ENCODE measurements at places on chromosomes 7 and 10. TPM values are rescaled to one million over a fixed set of nuclear protein-coding genes. Genes with fewer than 3 reads are reported as not detected.

The HDAC9 gene
- 5.6 TPM for total RNA-seq

The FAM204A gene
- total RNA-seq, result 57.1 TPM

The SHTN1 gene
- total RNA-seq, result 1.1 TPM

The WDFY4 gene
- total RNA-seq, result 0.29 TPM

The HMX2 gene
- not detected for total RNA-seq

The PRKRIP1 gene
- total RNA-seq, result 22.1 TPM

The LRRD1 gene
- not detected for total RNA-seq

The SPDYE8 gene
- total RNA-seq, result not detected

The BMPER gene
- total RNA-seq, result 11.0 TPM

The FXYD4 gene
- not detected for total RNA-seq

DNA sequence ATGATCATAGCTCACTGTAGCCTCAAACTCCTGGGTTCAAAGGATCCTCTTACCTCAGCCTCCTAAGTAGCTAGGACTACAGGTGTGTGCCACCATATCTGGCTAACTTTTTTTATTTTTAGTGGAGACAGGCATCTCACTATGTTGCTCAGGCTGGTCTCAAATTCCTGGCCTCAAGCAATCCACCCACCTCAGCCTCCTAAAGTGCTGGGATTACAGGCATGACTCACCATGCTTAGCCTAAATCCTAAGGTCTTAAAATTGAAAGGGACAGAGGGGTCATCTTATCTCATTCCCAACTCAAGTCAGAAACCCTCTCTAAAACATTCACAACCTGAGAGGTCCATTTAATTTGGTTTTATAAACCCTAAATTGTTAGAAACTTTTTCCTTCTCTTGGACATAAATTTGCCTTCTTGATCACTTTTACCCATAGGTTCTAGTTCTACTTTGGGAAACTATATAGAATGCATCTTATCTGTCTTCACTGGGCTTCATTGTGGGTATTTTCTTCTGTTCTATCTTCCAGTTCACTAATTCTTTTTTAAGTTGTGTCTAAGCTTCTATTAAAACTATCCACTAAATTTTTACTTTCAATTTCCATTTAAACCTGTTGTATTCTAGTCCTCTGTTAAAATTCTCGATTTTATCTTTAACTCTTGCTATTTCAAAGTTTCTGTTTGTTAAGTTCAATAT lies 183.4 kb upstream of the KAT6B start:
- no peak overlapping the region for H3K27ac ChIP-seq
- H3K4me3 ChIP-seq, result no peak overlapping the region
- H3K36me3 ChIP-seq, result no peaks in the 10 kb centered on the region
- no peak for DNase-seq

DNA sequence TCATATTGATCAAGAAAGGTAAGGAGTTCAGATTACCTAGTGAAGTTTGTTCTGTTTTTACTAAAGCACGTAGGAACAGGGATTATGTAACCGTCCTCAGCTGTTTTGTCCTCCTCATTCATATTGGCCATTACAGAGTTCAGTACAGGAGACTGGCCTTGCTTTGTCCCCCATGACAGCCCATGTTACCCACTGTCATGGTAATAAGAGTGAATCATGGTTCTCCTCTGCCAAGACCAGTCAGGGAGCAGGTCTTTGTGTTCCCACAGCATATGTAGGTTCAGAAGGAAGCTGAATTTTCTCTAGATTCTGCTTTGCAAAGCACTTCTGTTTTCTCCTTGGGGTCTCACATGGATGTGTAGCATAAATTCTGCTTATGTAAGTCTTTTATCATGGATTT lies 106.2 kb upstream of the GPR141 start:
- no peaks in the 10 kb centered on the region for H3K27me3 ChIP-seq
- no peaks in the 10 kb centered on the region for H3K4me1 ChIP-seq

DNA sequence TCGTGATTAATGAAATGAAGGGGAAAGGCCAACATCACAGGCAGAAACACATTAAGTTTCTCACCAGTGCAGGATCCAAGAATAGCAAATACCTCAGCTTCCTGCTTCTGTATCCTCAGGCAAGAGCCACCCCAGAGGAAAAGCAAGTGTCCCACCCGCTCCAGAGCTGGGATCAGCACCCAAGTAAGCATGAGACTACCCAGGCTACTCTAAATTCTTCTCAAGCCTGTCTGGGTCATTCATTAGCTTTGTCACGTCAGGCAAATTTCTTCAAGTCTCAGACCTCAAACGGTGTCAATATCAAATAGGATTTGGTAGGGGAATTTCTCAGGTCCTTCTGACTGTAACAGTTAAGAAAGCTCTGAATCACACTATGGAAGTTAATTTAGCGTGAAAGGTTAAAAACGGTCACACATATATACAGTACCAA lies 59.0 kb downstream of the GNA12 start:
- H3K36me3 ChIP-seq, result no peaks in the 10 kb centered on the region
- no peak overlapping the region for H3K27ac ChIP-seq
- H3K4me1 ChIP-seq, result peaks cover 23% of the 10 kb centered on the region
- H3K27me3 ChIP-seq, result no peaks in the 10 kb centered on the region

- H3K27me3 ChIP-seq, result no peaks in the 10 kb centered on the region
- no peak overlapping the region for H3K27ac ChIP-seq
- H3K4me1 ChIP-seq, result no peaks in the 10 kb centered on the region
These were observed 13.5 kb upstream of the RABGEF1 start for GRCh38 chr7:66727058-66727457.

DNA sequence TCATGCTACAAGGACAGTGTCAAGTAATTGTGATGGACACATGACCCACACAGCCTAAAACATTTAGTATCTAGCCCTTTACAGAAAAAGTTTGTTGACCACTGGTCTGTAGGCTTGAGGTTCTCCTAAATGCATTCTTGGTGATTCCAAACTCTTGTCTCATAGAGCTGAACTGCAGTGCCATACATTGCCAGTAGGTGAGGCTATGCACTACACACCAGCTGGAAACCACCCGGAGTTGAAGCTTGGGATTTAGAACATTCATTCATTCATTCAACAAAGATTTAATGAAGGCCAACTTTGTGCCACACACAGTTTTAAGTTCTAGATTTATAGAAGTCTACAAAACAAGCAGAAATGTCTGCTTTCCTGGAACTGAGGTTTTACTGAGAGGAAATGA lies 77.3 kb upstream of the TCF7L2 start:
- H3K4me3 ChIP-seq, result no peak overlapping the region
- DNase-seq, result no peak
- no peaks in the 10 kb centered on the region for H3K36me3 ChIP-seq
- H3K27ac ChIP-seq, result no peak overlapping the region
- no peaks in the 10 kb centered on the region for H3K27me3 ChIP-seq

- H3K27ac ChIP-seq, result no peak overlapping the region
- DNase-seq, result no peak
- no peak overlapping the region for H3K4me3 ChIP-seq
- H3K27me3 ChIP-seq, result no peaks in the 10 kb centered on the region
These were observed 15.2 kb downstream of the KRIT1 start for GRCh38 chr7:92230547-92230946.

GRCh38 chr7:77888998-77889397 lies 90.4 kb downstream of the PHTF2 start:
- no peaks in the 10 kb centered on the region for H3K27me3 ChIP-seq
- H3K4me3 ChIP-seq, result no peak overlapping the region
- peaks cover 28% of the 10 kb centered on the region for H3K4me1 ChIP-seq
- DNase-seq, result no peak
- H3K36me3 ChIP-seq, result no peaks in the 10 kb centered on the region
- H3K27ac ChIP-seq, result peak overlapping the region; percentile 44

DNA sequence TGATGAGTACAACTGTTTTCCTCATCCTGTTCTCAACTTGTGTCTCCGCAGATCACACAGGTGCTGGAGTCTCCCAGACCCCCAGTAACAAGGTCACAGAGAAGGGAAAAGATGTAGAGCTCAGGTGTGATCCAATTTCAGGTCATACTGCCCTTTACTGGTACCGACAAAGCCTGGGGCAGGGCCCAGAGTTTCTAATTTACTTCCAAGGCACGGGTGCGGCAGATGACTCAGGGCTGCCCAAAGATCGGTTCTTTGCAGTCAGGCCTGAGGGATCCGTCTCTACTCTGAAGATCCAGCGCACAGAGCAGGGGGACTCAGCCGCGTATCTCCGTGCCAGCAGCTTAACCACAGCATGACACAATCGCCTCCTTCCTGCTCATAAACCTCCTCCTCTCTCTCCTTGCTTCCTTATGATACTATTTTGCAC lies 126.7 kb upstream of the PRSS58 start:
- no peaks in the 10 kb centered on the region for H3K27me3 ChIP-seq
- H3K27ac ChIP-seq, result peak overlapping the region; percentile 52
- no peaks in the 10 kb centered on the region for H3K36me3 ChIP-seq
- H3K4me3 ChIP-seq, result no peak overlapping the region
- DNase-seq, result peak; percentile 58

- no peaks in the 10 kb centered on the region for H3K36me3 ChIP-seq
- peaks cover 2% of the 10 kb centered on the region for H3K27me3 ChIP-seq
- no peak overlapping the region for H3K4me3 ChIP-seq
- DNase-seq, result no peak
These were observed 31.8 kb upstream of the CARD11 start for GRCh38 chr7:3075441-3075840.

DNA sequence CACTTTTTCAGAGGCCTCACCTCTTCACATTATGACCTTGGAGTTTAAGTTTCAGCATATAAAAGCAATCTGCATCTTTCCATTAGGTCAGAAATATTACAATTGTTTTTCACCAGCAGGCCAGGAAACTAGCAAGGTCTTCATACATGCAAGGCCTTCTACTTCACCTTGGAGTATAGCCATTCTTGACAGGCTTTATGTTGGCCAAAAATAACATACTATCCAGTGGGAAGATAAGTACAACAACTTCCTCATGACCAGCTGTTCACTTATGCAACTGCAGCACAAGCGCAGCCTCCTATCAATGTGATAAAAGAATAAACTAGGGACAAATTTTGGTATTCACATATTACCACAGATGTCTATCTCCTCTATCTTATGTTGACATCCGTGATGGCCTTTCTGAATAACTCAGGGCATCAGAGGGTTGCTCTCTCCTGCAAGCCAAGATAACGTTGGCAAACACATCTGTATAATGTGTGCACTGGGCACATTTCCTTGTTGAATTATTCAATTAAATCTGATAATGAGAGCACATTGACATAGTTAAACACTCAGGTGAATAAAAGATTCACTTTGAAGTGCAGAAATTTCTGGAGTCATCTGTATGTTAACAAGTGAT lies 239.8 kb downstream of the FZD1 start:
- H3K4me1 ChIP-seq, result no peaks in the 10 kb centered on the region
- H3K36me3 ChIP-seq, result no peaks in the 10 kb centered on the region
- no peak overlapping the region for H3K27ac ChIP-seq
- DNase-seq, result no peak
- H3K27me3 ChIP-seq, result no peaks in the 10 kb centered on the region
- H3K4me3 ChIP-seq, result no peak overlapping the region

DNA sequence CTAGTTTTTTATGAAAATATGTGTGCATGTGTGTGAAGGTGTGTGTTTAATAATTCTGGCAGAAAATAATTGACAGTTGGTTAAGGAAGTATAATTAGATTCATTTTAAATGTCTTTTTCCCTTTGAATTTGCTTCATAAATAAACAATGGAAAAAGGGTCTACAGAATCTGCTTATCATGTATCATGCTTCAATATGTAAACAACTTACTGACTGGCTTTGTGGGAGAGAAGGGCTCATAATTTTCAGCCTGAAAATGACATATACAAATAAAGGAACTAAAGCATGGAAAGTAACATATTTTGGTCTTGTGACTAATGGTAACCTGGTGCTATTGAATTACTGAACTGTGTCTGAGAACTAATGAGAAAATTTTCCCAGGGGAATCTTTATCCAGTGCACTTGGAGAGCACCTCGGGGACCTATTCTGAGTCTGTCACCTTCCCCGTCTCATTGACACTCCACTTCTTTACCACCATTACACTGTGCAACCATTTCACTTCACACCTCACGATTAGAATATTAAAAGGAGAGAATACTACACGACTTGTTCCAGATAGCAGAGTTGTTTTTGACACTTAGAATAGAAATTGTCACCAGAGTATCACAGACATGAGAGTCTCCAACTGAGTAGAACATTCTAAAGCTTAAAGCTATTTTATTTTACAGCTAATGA lies 298.6 kb downstream of the TFEC start:
- no peaks in the 10 kb centered on the region for H3K4me1 ChIP-seq
- no peak overlapping the region for H3K4me3 ChIP-seq

- no peak overlapping the region for H3K4me3 ChIP-seq
- H3K36me3 ChIP-seq, result no peaks in the 10 kb centered on the region
- DNase-seq, result no peak
- H3K4me1 ChIP-seq, result peaks cover 78% of the 10 kb centered on the region
- H3K27ac ChIP-seq, result peak overlapping the region; percentile 87
These were observed 14.3 kb downstream of the TSPAN15 start for GRCh38 chr10:69465457-69466157.

DNA sequence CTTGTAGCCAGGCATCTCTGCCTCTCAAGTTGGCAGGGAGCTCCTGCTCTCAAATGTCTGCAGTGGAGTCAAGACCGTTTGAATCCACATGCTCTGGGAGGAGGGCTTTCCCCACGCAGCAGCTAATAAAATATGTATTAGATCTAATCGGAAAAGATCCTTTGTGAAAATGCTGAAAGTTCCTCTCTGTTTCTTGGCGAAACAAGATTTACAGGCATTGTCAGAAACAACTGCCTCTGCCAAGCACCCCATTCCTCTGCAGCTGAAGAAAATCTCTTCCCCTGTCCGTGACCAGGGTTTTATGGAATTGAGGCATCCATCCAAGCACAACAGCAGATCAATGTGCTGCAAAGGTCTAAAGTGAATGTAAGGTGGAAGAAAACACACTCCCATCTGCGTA lies 165.8 kb downstream of the TCERG1L start:
- no peak overlapping the region for H3K27ac ChIP-seq
- H3K27me3 ChIP-seq, result peaks cover 7% of the 10 kb centered on the region
- H3K4me3 ChIP-seq, result no peak overlapping the region
- DNase-seq, result no peak
- H3K4me1 ChIP-seq, result no peaks in the 10 kb centered on the region
- no peaks in the 10 kb centered on the region for H3K36me3 ChIP-seq

- peak overlapping the region; percentile 99 for H3K27ac ChIP-seq
- DNase-seq, result no peak
- H3K4me3 ChIP-seq, result peak overlapping the region; percentile 84
These were observed 997 bp downstream of the WDR37 start for GRCh38 chr10:1057106-1057657.

GRCh38 chr7:156131881-156132280 lies 319.6 kb upstream of the SHH start:
- DNase-seq, result no peak
- H3K27me3 ChIP-seq, result no peaks in the 10 kb centered on the region
- no peaks in the 10 kb centered on the region for H3K4me1 ChIP-seq
- H3K4me3 ChIP-seq, result no peak overlapping the region

GRCh38 chr7:74284781-74285259 lies 4.4 kb upstream of the CLIP2 start:
- H3K36me3 ChIP-seq, result no peaks in the 10 kb centered on the region
- H3K27me3 ChIP-seq, result no peaks in the 10 kb centered on the region
- H3K27ac ChIP-seq, result no peak overlapping the region
- H3K4me1 ChIP-seq, result peaks cover 15% of the 10 kb centered on the region
- H3K4me3 ChIP-seq, result no peak overlapping the region

DNA sequence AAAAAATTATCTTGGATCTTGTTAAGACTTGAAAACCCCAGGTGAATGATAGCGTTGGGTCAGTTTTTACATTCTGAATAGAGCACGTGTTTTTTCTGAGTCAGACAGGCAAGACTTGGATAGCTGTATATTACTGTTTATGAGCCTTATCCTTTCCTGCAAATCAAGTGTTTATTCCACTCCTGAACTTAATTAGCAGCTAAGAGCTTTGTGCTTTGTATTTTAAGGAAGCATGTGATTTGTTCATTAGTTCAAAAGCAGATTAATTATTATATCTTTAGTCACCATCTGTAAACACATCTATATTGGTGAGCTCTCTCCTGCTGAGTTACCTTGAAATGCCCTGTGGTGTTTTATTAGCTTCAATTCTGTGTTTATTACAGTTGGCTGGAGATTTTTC lies 98.6 kb upstream of the PRPS1L1 start:
- no peaks in the 10 kb centered on the region for H3K36me3 ChIP-seq
- DNase-seq, result no peak
- no peaks in the 10 kb centered on the region for H3K4me1 ChIP-seq
- H3K27ac ChIP-seq, result no peak overlapping the region
- no peak overlapping the region for H3K4me3 ChIP-seq
